Caudate nucleus (tissue), 63 donors: ENCODE measurements at places on chromosomes 16 and 17.
A peak's percentile ranks its signal among the peaks of the same experiment; 100 is the strongest.

GRCh38 chr17:4381690-4382671 is 15.5 kb upstream of the UBE2G1 start:
- no peak for DNase-seq

- DNase-seq = no peak
These were observed 12.1 kb upstream of the DBNDD1 start for GRCh38 chr16:90031186-90031930.

GRCh38 chr17:40348562-40349476 is 15.7 kb downstream of the GJD3 start:
- DNase-seq = peak; percentile 63

- DNase-seq = no peak
These were observed 29.9 kb downstream of the MIS12 start for GRCh38 chr17:5516060-5516792.

GRCh38 chr16:5058476-5058875 is 7.3 kb downstream of the C16orf89 start:
- DNase-seq = no peak

GRCh38 chr17:69232650-69233049 is 4.0 kb upstream of the ABCA10 start:
- DNase-seq = no peak

DNA sequence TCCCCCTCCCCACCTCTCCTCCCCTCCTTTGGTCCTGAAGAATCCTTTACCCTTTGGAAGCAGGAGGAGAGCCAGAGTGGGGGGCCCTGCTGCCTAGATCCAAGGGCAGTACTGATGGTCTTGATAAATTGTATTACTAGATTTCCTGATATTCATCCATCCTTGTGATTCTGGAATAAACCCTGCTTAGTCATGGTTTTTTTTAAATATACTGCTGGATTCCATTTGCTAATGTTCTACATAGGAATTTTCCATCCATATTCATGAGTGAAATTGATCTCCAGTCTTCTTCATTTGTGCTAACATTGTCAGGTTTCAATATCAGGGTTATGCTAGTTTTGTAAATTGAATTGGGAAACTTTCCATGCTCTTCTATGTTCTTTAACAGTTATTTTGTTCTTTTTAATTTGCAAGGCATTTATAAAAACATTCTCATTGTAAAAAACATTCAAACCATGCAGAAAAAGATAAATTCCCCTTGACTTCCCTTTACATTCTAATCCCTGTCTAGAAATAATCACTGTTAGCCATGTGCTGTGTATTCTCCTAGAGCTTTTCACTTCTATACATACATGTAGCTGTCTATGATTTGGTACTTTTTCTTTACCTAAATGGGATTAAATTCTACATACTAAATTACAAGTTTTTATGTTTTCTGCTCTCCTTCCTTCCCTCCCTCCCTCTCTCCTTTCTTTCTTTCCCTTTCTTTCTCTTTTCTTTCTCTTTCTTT is 56.7 kb downstream of the CCDC42 start:
- DNase-seq = no peak

GRCh38 chr17:75481194-75482068 is 25.0 kb downstream of the TMEM94 start:
- DNase-seq = no peak

GRCh38 chr17:18159551-18160120 is 24.0 kb upstream of the ALKBH5 start:
- no peak for DNase-seq

DNA sequence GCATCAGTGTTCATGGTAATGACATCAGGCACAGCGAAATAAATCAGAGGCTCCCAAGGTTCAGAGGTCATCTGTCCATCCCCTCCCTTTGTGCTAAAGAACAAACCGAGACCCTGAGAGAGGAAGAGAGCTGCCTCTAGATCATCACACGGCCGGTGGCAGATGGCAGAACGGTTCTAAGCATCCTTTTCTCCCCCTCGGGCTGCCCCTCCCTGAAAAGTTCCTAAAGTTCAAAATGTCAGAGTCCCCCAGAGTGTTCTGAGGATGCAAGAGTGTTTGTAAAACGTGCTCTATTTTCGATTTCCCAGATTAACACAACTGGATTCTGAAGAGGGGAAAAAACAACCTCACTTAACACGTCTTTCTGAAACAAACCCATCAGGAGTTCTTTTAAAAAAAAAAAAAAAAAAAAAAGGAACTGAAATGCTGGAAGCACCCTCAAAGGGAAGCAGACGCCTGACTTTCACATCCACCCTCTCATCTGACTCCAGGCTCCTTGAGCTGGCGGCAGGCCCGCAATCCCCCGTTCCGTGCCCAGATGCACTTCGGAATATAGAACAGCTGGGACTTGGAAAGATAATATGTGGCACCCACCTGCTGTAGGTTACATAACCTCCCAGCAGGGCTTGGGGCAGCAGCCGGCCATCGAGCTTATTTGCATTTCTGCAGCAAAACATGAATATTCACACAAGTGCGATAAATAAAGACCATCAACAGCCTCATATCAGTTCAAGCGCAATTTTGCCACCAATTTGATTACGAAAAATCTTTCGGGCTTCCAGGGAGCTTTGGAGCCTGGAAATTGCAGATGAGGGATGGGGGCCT is 115.5 kb upstream of the SMURF2 start:
- peak; percentile 67 for DNase-seq

- no peak for DNase-seq
These were observed 151.9 kb downstream of the MSI2 start for GRCh38 chr17:57408071-57408811.

DNA sequence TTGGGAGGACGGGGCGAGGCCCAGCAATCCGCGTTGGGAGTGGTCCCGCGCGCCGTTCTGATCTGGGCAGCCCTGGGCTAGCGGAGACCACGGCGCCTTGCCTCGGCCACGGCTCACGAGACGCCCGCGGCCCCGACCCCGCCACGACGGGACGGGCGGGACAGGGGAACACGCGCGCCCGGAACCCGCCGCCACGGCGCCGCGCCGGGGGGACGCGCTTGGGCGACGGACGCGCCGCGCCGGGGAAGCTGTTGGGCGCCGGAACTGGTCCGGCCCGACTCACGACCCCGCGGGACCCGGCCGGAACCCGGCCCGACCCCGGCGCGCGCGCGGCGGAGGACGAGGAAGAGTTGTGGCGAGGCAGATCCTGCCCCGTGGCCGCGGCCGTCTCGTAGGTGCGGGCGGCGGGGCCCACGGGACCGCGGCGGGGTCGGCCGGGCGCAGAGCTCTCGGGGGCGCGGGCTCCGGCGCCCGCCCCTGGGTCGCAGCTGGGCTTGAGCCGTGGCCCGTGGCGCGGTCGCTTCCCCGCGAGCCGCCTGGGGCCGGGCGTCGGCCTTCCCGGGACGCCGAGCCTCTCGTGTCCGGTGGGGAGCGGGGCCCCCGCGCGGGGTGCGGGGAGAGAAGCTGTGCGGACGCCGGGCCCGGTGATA is at the start of gene ACSF3:
Gene ACSF3, plus strand, starts transcription at position 251 of the 650 bp plus-strand sequence. CDS start 6,830 bp downstream, outside the sequence.
- peak; percentile 23 for DNase-seq

DNA sequence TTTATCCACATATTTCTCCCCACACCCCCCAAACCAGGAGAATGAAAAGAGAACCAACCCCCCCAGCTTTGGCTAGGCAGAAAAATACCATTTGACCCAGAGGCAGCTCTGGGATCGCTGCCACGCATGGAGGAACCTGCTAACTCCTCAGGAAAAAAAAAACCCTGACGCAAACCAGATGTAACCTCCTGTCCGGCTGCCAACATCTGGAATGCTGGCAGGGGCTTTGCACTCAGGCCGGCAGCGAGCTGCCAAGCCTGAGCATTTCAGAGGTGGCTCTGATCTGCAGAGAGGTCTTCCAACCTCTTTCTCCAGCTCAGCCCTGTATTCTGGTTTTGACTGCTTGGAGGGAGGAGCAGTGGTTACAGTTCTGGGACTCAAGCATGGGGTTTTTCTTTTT is 8.2 kb downstream of the IGFBP4 start:
- DNase-seq = no peak

DNA sequence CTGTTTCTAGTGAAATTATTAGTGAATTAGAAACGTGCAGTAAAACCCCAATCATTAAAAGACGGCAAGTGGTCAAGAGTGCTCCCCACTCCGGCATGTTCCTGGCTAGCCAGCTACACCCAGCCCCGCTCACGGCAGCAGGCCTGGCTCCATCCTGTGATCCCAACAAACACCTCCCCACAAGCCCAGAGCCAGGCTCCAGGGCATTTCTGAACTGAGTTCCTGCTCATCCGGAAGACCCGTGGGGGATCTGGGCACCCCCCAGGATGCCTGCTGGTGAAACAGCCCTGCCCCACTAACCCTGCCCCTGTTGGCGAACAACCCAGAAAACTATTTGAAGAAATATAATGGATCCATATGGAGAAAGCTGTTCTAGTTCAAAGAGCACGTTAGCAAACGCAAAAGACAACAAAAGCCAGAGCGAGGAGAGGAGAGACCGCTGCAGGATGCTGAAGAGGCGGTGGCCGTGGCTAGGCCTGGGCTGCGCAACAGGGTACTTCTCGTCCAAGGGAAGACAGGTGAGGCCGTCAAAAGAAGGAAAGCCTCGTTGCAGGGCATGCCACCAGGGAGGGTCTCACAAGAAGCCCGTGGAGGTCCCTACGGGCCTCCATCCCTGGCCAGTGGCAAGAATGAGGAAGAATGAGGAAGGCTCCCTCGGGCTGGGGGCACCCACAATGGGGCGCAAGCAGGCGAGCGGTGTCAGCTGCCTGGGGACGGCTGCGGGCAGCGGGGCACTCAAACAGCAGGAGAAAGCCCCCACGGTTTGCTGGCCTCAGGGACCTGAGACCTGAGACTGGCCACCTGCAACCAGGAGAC is 19.2 kb downstream of the SLC16A3 start:
- no peak for DNase-seq

DNA sequence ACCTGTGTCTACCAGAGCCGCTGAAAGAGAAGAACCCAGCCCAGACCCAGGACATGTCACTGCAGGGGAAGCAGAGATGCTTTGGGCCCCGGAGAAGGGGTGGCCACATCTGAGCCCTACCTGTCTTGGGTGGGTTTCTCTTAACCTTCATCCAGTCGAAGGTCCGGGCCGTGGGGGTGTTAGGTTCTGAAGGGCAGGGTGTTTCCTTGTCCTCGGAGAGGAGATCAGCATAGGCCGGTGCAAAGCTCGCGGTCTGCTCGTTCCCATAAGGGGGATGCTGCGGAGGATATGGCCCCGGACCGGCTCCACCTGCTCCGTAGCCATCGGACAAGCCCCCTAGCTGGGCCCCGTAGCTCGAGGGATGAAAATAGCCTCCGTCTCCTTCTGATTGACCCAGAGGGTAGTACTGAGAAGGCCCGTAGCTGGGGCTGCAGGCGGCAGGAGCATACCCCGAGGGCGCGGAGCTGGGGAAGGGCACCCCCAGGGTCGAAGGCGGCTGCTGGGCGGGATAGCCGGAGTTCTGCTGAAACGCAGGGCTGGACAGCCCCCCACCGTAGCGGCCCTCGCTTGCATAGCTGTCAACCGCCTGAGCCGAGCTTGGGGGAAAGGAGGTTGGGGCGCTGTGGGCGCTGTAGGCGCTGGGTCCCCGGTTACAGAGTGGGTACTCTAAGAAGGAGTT is 464 bp downstream of the HOXB1 start:
- DNase-seq = no peak

DNA sequence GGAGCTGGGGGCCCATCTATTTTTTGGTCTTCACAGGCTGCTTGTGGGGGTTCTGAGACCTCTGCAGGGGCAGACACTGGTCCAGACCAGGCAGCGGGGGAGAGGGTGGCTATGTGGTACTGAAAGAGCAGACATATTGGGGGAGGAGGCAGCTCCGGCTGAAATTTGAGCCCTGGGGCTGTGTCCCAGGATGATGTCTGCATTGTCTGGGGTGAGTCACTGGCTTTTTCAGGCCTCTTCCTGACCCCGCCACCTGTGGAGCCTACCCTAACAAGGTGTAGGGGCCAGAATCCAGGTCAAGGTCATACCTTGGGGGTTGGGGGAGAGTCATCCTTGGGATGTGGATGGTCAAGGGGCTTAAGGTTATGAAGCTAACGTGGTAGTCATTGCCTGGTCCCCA is 2.4 kb downstream of the CORO6 start:
- no peak for DNase-seq

DNA sequence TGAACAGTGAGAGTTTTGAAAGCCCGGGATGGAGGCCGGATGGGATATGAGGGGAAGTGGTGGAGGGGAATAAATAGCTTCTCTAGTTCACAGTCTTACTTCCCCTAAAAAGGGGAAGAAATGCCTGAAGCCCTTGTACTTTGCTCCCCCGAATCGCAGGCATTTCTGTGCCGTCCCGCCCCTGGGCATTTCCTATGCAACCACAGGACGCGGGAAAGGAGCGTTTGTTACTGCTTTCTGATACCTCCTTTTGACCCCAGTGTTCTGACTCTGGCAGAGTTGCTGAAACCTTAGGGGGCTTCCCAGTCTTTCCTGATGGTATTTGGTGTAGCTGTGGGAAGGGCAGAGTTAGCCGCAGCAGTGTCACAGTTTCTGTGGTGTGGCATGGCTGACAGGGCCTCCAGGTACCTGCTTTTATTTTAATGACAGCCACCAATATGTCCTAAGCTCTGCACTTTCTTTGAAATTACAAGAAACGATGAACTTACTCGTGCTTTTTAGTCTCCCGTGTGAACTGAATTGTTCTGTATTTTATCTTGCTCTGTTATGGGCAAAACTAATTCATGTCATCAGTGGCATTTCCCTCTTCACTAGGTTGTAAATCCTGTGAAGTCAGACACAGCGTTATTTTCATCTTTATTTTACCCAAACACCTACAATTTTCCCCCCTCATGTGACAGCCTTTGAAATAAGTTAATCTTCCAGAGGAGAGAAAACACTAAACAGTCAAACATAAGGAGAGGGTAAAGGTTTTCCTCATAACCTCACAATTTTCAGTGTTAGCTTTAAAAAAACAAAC is 27.1 kb downstream of the USP10 start:
- DNase-seq = no peak

GRCh38 chr17:41363881-41364280 is 5.7 kb downstream of the KRT33B start:
- DNase-seq = no peak

GRCh38 chr16:87647431-87648185 is 45.3 kb downstream of the JPH3 start:
- no peak for DNase-seq

GRCh38 chr17:57954397-57955182 is 622 bp downstream of the CUEDC1 start:
- DNase-seq = peak; percentile 45

DNA sequence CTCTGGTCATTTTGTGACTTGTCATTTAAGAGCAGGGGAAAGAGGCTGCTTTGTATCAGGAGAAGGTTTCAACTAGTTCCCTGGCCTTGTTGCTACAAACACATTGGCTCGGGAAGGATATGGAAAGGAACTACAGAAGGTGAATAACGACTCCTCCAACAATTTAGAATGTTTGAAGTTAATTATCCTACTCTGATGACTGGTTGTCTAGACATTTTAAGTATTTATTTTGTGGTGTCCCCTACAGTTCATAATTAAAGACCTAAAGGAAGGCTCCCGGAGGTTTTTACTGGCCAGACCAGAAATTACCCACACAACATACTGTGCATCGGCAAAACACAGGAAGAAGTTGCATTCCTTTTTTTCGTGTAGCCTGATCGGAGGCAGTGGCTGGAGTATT is 515.8 kb upstream of the SALL1 start:
- no peak for DNase-seq

- DNase-seq = no peak
These were observed 27.0 kb upstream of the MMD start for GRCh38 chr17:55448681-55449080.
